ENCODE measurements at places on chromosomes 13 and 19.

DNA sequence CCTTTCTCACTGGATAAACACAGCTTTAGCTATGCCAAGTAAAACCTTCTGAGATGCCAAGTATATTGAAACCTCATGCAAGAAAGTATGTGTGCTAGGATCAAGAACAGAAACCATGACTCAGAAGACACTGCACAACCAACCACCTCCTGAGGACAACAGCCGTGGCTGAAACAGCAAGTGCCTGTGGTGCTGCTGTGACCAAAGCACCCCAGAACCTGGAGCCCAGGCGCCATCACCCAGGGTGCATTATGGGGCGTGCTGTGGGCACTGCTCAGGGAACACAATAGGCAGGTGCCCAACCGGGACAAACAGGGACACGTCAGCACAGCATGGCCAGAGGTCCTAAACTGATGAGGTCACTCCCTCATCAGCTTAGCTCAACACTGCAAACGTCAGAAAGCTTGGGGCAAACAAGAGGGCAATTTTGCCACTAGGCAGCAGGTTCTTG is 101.3 kb upstream of the SLC15A1 start:
- no peak for DNase-seq
- H3K4me3 ChIP-seq: no peak overlapping the region
- no peaks in the 10 kb centered on the region for H3K27me3 ChIP-seq
- H3K4me1 ChIP-seq: no peaks in the 10 kb centered on the region

- no peaks in the 10 kb centered on the region for H3K4me1 ChIP-seq
- DNase-seq: no peak
- no peaks in the 10 kb centered on the region for H3K27me3 ChIP-seq
- H3K4me3 ChIP-seq: no peak overlapping the region
Measured at GRCh38 chr19:3771000-3771905, 775 bp downstream of the RAX2 start.

GRCh38 chr19:57290970-57291369 is 10.7 kb downstream of the ZNF460 start:
- no peaks in the 10 kb centered on the region for H3K4me1 ChIP-seq
- H3K4me3 ChIP-seq: no peak overlapping the region
- H3K36me3 ChIP-seq: peaks cover 99% of the 10 kb centered on the region
- DNase-seq: no peak
- H3K27ac ChIP-seq: no peak overlapping the region

DNA sequence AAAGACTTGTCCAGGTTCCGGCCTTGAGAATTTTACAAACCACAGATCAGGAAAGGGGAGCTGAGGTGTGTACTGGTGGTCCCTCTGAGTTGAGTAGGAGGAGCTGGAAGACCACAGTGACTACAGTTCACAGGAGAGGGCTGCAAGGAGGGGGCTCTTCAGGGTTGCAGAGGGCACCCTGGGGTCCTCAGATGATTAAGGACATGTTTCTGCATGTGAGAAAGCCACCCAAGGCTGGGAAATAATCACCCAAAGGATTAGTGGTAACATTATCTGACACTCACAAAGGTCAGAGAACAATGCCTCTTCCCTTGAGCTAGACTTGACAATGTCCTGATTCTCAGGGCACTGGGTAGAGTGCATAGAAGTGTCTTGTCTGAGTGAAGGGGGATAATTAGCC is 540.4 kb downstream of the IRS2 start:
- no peaks in the 10 kb centered on the region for H3K27me3 ChIP-seq
- H3K36me3 ChIP-seq: no peaks in the 10 kb centered on the region
- H3K4me3 ChIP-seq: no peak overlapping the region
- peak; percentile 72 for DNase-seq

DNA sequence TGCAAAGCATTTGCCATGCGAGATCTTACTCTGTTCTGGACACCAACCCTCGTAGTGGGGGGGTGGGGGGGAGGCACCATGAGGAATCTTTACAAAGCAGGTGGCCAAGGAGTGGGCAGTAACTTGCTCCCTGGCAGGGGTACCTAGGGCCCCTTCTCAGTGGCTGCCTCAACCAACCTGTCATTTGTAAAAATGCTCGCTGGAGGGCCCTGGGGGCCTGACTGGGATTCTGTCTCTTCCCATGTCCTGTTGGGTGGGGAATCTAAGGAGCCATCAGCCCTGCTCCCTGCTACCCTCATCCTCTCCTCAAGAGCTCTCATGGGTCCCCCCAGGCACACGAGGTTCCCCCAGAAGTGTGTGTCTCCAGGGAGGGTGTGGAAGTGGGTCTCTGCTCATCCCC is 1.5 kb downstream of the KCNN1 start:
- H3K27ac ChIP-seq: no peak overlapping the region
- DNase-seq: no peak
- H3K36me3 ChIP-seq: no peaks in the 10 kb centered on the region
- H3K4me1 ChIP-seq: no peaks in the 10 kb centered on the region
- no peak overlapping the region for H3K4me3 ChIP-seq
